Fibroblast of lung (primary cell): ENCODE measurements at places on chromosomes 2 and 18. TPM values are rescaled to one million over a fixed set of nuclear protein-coding genes. Genes with fewer than 3 reads are reported as not detected.

Gene POMC
- 0.66 and 1.8 TPM in 2 replicates for total RNA-seq

Gene DYNAP
- total RNA-seq, result not detected in 2 replicates

Gene CHRND
- not detected in 2 replicates for total RNA-seq

Gene NFATC1
- total RNA-seq, result 2.6 and 4.3 TPM in 2 replicates

Gene ASNSD1
- total RNA-seq, result 63.9 and 72.7 TPM in 2 replicates

Gene ALPI
- total RNA-seq, result not detected in 2 replicates

Gene ACVR1C
- total RNA-seq, result 0.26 and 0.83 TPM in 2 replicates

Gene MAP3K19
- not detected in 2 replicates for total RNA-seq

Gene WDSUB1
- 15.2 and 18.3 TPM in 2 replicates for total RNA-seq

Gene SEH1L
- total RNA-seq, result 40.6 and 43.9 TPM in 2 replicates
